ENCODE measurements at places on chromosomes 7 and 10. TPM values are rescaled to one million over a fixed set of nuclear protein-coding genes. Genes with fewer than 3 reads are reported as not detected.
A peak's percentile ranks its signal among the peaks of the same experiment; 100 is the strongest.

Gene ZPBP
- not detected for total RNA-seq

Gene GIMAP7
- total RNA-seq, result 60.4 TPM

Gene NUTM2A
- total RNA-seq, result 0.93 TPM

Gene SPDYE2B
- not detected for total RNA-seq

- no peaks in the 10 kb centered on the region for H3K36me3 ChIP-seq
- no peak overlapping the region for H3K4me3 ChIP-seq
- peaks cover 7% of the 10 kb centered on the region for H3K27me3 ChIP-seq
- no peak overlapping the region for H3K27ac ChIP-seq
- no peak for DNase-seq
Observed at GRCh38 chr10:124248056-124249045, 155.0 kb upstream of the CHST15 start.

DNA sequence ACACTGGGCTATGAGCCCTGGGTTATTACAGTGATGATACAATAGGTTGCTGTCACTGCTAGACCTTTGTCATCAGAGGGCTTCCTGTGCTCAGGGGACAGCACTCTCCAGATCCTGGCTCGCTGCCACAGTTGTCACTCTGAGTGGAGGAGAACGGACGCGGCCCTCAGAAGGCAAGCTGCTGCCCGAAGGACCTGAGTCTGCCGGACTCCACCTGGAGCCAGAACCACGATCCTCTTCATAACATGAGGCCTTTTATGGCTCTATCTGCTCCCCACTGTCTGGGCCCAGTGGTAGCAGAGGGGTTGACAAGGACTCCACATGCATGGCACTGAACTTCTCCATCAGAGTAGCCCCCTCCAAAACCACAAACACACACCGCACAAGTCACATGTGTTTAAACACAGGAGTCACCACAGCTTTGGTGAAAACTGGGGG, 94.7 kb upstream of the EFCAB10 start:
- H3K36me3 ChIP-seq, result no peaks in the 10 kb centered on the region
- peak overlapping the region; percentile 40 for H3K27ac ChIP-seq
- DNase-seq, result peak; percentile 64

- peaks cover 20% of the 10 kb centered on the region for H3K27me3 ChIP-seq
- H3K27ac ChIP-seq, result no peak overlapping the region
- H3K4me3 ChIP-seq, result no peak overlapping the region
- no peaks in the 10 kb centered on the region for H3K4me1 ChIP-seq
- no peak for DNase-seq
Observed at GRCh38 chr7:3494947-3495346, 193.9 kb downstream of the SDK1 start.

GRCh38 chr7:94160719-94161435, 156.7 kb upstream of the BET1 start:
- DNase-seq, result no peak
- no peak overlapping the region for H3K27ac ChIP-seq
- H3K4me3 ChIP-seq, result peak overlapping the region; percentile 43
- peaks cover 11% of the 10 kb centered on the region for H3K4me1 ChIP-seq
- H3K36me3 ChIP-seq, result no peaks in the 10 kb centered on the region

DNA sequence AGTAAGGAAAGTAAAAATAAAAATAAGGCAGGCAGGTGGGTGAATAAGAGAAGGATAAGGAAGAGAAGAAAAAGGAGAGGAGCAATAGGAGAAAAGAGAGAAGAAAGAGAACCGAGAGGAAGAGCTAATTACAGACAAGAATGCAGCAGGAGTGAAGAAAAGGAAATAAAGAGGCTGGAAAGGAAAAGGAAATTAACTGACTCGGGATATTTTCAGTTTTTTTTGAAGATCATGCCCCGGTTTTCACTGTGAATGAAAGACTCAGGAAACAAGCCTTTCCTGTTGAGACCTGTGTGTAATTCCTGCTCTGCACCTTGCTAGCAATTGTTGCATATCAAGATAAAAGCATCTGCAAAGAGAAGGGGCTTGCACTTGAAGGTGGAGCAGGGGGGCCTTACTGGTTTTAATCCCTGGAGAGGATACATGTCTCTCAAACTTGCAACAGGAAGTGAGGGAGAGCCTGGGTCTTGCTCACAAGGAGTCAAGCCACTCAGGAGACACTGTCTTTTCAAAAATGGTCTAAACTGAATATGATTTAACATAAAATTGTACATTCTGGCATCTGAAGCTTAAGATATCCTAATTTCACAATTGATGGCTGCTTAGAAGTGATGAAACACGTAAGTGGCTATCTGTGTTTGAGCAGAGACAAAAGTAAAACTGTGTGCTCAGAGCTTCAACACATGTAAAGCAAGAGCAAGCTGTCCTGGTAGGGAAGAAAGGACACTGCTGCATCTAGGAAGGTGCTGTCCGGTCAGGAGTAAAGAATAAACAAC, 157.6 kb downstream of the FAM107B start:
- DNase-seq, result no peak
- H3K27me3 ChIP-seq, result no peaks in the 10 kb centered on the region
- H3K27ac ChIP-seq, result peak overlapping the region; percentile 74
- H3K4me1 ChIP-seq, result peaks cover 34% of the 10 kb centered on the region

- no peaks in the 10 kb centered on the region for H3K4me1 ChIP-seq
- DNase-seq, result no peak
- no peak overlapping the region for H3K27ac ChIP-seq
- no peaks in the 10 kb centered on the region for H3K27me3 ChIP-seq
- H3K36me3 ChIP-seq, result peaks cover 44% of the 10 kb centered on the region
Observed at GRCh38 chr10:13613519-13613918, 26.8 kb downstream of the PRPF18 start.

GRCh38 chr7:127950233-127950935, 80.9 kb downstream of the LRRC4 start:
- no peak for DNase-seq
- H3K4me3 ChIP-seq, result no peak overlapping the region
- H3K27ac ChIP-seq, result no peak overlapping the region
- no peaks in the 10 kb centered on the region for H3K36me3 ChIP-seq
- no peaks in the 10 kb centered on the region for H3K27me3 ChIP-seq

- peaks cover 11% of the 10 kb centered on the region for H3K36me3 ChIP-seq
- DNase-seq, result no peak
- peaks cover 52% of the 10 kb centered on the region for H3K27me3 ChIP-seq
- H3K27ac ChIP-seq, result no peak overlapping the region
Observed at GRCh38 chr10:33657154-33657908, 322.9 kb upstream of the NRP1 start.

DNA sequence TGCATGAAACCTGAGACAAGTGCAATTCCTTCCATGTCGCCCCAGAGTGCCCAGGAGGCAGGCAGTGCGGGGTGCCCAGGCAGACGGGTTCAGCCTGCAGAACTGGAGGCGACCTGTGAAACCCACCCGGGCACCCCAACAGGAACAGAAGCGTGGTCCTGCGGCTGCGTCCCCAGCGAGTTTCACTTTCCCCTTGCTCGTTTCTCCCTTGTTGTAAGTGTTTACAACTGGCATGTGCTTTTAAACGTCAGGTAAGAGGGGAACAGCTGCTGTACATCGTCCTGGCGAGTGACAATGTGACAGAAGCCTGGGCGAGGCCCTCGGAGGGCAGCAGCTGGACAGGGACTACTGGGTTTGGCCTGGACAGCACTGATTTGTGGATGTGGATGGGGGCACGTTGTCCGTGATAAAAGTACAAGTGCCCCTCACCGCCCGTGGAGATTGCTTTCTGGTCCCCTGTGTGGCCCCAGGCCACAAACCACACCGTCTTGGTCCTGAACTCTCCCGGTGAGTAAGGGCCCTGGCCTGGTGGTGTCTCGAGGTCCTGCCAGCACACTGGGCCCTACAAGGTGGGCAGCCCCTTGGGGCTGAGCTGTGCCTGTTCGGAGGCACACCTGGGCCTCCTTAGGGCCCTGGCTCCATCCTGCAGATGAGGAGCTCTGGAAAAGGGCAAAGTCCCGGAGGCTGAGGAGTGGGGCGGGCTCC, 4.0 kb downstream of the VENTX start:
- no peaks in the 10 kb centered on the region for H3K36me3 ChIP-seq
- H3K27ac ChIP-seq, result no peak overlapping the region
- peaks cover 12% of the 10 kb centered on the region for H3K4me1 ChIP-seq
- peaks cover 24% of the 10 kb centered on the region for H3K27me3 ChIP-seq

- peaks cover 15% of the 10 kb centered on the region for H3K4me1 ChIP-seq
- no peak for DNase-seq
- no peaks in the 10 kb centered on the region for H3K36me3 ChIP-seq
- no peaks in the 10 kb centered on the region for H3K27me3 ChIP-seq
- H3K4me3 ChIP-seq, result no peak overlapping the region
Observed at GRCh38 chr10:50367732-50368131, 116.4 kb upstream of the ASAH2 start.

DNA sequence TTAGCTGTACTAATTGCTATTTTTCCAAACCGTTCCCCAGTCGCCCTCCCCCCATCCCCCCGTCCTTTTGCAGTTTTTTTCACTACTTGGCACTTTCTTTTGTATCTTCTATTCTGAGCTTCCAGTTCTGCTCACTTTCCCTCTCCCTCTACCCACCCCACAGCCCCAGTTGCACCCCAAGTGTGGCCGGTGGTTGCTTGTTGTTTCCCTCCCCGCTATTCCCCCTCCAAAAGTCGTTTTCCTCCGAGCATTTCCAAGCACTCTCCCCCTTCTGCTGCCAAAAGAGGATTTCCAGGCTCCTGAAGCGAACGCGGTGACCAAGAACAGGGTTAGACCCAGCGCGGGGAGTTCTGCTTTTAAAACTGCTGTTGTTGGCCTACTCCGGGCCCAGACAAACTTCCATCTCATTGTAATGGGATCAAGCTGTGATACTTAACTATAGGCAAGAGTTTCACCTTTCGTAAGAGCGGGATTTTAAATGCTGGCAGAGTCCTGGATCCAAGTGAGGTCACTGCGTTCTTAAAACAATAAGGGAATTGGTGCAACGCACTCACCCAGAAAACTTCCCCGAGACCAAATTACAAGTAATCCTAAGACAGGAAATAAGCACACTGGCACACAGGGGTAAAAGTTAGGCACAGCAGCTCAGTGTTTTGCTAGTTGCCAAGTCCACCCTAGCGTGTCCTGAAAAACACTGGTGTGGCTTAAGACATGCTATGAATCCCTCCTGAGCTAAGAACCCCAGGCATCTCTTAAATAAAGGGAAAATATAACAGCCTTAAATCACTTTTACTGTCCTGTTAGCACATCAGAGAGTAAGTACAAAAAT, 1.5 kb upstream of the RGS10 start:
- H3K4me3 ChIP-seq, result peak overlapping the region; percentile 74
- no peaks in the 10 kb centered on the region for H3K36me3 ChIP-seq
- H3K27me3 ChIP-seq, result peaks cover 25% of the 10 kb centered on the region
- H3K4me1 ChIP-seq, result peaks cover 20% of the 10 kb centered on the region

GRCh38 chr10:88793712-88794299, 8.7 kb upstream of the LIPM start:
- DNase-seq, result no peak
- peak overlapping the region; percentile 34 for H3K4me3 ChIP-seq
- H3K4me1 ChIP-seq, result peaks cover 28% of the 10 kb centered on the region

DNA sequence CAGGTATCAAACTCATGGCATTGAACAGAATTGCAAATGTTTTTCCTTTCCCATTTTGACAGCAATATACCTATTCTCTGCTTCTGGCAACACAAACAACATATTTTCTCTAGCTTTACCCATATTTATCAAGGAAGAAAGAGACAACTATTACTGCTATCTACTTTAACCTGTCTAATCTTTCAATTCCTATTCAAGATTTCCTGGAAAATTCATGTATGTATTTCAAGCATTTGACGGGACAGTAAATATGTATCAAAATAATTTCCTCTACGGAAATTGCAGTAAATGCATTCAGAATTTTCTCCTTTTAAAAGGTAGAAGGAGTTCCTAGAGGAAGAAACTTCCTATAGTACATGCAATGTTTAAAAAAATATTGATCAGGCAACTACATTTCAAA, 179.3 kb upstream of the LRRN3 start:
- DNase-seq, result no peak
- no peak overlapping the region for H3K4me3 ChIP-seq
- H3K36me3 ChIP-seq, result peaks cover 5% of the 10 kb centered on the region
- no peaks in the 10 kb centered on the region for H3K4me1 ChIP-seq
- no peaks in the 10 kb centered on the region for H3K27me3 ChIP-seq

- H3K27me3 ChIP-seq, result no peaks in the 10 kb centered on the region
- peak overlapping the region; percentile 42 for H3K4me3 ChIP-seq
- H3K27ac ChIP-seq, result peak overlapping the region; percentile 99
- no peaks in the 10 kb centered on the region for H3K36me3 ChIP-seq
Observed at GRCh38 chr7:77426521-77427051, 10.4 kb upstream of the GSAP start.

GRCh38 chr10:35959252-35959651, 317.2 kb upstream of the FZD8 start:
- no peaks in the 10 kb centered on the region for H3K4me1 ChIP-seq
- no peak for DNase-seq
- H3K36me3 ChIP-seq, result no peaks in the 10 kb centered on the region
- H3K4me3 ChIP-seq, result no peak overlapping the region
- H3K27me3 ChIP-seq, result no peaks in the 10 kb centered on the region

DNA sequence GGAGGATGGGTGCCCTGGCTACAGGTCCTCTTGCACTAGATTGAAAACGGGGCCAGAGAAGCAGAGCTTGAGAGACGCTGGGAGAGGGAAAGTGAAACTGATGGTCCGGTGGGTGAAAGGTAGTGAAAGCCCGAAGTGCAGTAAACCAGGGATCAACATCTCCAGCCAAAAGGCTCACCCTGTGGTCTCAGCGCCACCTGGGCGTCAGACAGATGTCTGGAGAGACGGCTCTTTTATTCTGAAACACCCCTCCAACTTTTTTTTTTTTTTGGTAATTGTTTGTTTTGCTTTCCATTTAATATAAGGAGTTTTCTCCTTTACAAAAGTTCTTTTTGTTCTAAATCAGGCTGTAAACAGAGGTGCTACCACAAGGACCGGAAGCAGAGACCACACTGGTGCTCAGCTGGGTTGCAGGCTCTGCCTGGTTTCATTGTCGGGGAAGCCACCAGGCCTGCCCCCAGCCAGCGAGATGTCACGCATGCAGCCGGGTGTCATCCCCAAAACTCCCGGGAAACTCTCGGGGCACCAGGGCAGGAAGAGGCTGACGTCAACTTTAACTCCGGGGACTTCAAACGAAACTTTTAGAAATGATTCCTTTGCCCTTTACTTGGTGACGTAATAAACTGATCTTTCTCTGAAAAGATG, 11.2 kb downstream of the IL2RA start:
- H3K4me1 ChIP-seq, result peaks cover 88% of the 10 kb centered on the region
- H3K27ac ChIP-seq, result peak overlapping the region; percentile 94
- DNase-seq, result peak; percentile 99
- H3K4me3 ChIP-seq, result peak overlapping the region; percentile 82

GRCh38 chr10:99917963-99918825, 91.6 kb downstream of the DNMBP start:
- H3K27me3 ChIP-seq, result no peaks in the 10 kb centered on the region
- H3K4me3 ChIP-seq, result no peak overlapping the region
- no peak overlapping the region for H3K27ac ChIP-seq

DNA sequence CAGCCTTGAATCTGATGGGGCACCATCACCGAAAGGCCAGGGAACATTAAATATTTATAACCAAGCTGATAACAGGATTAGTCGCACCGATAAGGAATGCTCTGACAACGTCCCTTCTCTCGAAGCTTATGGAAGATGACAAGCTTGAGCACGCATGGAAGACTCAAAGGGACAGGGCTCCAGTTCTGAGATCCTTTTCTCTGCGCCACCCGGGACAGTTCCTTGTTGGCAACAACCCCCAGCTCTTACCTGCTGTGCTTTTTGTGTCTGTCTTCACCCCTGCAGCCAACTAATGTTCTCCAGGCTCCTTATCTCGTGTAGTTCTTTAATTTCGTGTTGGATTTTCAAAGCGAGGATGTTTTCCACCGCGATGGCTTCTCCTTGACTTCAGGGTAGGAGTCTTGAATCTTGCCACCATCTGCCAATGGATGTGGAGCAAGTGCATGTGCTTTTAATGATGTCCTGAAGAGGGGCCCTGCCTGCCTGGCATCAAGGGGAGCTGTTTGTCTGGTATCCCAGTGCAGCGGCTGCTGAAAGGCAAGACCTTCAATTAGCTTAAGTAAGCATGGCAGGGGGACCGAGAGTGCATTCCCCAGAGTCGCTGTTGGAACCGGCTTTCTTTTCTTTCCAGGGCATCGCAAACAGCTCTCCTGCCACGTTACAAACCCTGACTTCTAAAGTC, 354 bp upstream of the FERD3L start:
- peaks cover 5% of the 10 kb centered on the region for H3K36me3 ChIP-seq
- no peaks in the 10 kb centered on the region for H3K4me1 ChIP-seq
